NCI-H1092 treated with DMSO at 0.1 percent for 48 hours (cell line): ENCODE measurements at places on chromosomes 12 and 14.

GRCh38 chr12:118034429-118035189 is 18.1 kb downstream of the RFC5 start:
- DNase-seq: peak; percentile 7

DNA sequence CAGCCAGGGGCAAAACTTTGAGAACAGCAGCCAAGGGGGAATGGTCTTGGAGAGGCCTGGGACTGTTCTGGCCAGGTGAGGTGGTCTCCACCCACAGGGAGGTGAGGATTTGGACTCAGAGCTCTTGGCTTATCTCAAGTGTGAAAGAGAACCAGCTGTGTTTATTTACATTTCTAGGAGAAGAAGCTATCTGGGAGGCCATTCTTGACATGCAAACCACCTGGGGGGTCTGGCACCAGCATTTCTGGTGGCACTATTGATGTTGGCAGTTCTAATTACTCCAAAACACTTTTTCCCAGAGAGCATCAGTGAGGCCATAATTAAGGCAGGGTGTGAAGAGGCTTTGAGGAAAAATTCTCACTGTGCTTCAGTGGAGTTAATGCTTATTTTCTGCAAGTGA is 95.1 kb downstream of the CAND1 start:
- no peak for DNase-seq

GRCh38 chr12:16437926-16438325 is 90.5 kb downstream of the MGST1 start:
- DNase-seq: no peak

- no peak for DNase-seq
These were observed 798.8 kb downstream of the SLC16A7 start for GRCh38 chr12:60394665-60395064.

DNA sequence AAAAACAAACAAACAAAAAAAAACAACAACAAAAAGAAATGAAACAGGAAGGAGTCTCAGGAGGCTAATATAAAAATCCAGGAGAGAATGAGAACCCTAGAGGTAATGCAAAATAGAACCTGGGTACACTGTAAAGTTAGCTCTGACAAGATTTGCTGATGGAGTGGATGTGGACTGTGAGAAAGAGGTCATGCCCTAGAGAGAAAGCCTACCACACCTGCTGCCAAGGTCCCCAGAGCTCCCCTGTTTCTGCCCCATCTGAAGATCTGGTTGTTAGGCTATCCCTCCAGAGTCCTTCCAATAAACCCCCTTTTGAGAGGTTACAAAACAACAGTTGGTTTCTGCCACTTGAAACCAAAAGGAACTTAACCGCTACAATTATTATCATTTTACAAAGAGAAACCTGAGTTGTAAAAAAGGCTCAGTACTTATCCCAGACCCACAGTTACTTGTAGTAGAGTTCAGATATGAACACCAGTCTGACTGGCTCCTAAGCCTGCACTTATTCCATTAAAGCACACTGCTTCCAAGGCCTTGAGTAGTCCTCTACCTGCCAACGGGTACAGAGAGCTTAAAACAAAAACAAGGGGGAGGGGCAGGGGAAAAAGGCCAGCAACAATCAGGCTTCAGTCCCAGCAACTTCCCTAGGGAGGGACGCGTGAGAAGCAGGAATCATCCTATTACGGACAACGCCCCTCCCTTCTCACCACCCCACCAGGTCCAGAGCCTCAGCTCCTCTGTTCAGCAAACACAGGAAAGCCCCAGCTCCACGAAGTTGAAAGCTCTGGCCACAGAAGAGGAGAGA is 27.7 kb downstream of the PPP1R13B start:
- peak; percentile 36 for DNase-seq

GRCh38 chr14:69154779-69155178 is 1.9 kb upstream of the DCAF5 start:
- no peak for DNase-seq

GRCh38 chr12:85516667-85517325 is 236.8 kb downstream of the ALX1 start:
- no peak for DNase-seq

DNA sequence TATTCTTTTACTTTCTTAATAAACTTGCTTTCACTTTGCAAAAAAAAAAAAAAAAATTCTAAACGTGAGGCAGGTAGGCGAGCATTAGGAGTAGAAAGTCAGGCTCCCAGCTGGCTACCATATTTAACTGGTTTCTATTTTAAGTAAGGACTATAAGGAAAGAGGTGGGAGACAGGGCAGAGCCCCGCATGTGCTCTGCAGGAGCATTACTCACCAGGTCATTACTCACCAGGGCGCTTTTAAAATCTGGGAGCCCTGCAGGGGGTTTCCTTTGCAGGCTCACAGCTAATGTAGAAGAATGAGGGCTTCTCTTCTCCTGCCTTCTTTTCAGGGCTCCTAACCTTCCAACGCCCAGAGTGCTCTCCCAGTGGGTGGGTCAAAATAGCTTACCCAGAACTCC is 14.0 kb upstream of the DPF3 start:
- no peak for DNase-seq

- DNase-seq: no peak
These were observed 160.4 kb downstream of the CACNA1C start for GRCh38 chr12:2212971-2213869.

- DNase-seq: no peak
These were observed 321.8 kb upstream of the E2F7 start for GRCh38 chr12:77387214-77387613.

DNA sequence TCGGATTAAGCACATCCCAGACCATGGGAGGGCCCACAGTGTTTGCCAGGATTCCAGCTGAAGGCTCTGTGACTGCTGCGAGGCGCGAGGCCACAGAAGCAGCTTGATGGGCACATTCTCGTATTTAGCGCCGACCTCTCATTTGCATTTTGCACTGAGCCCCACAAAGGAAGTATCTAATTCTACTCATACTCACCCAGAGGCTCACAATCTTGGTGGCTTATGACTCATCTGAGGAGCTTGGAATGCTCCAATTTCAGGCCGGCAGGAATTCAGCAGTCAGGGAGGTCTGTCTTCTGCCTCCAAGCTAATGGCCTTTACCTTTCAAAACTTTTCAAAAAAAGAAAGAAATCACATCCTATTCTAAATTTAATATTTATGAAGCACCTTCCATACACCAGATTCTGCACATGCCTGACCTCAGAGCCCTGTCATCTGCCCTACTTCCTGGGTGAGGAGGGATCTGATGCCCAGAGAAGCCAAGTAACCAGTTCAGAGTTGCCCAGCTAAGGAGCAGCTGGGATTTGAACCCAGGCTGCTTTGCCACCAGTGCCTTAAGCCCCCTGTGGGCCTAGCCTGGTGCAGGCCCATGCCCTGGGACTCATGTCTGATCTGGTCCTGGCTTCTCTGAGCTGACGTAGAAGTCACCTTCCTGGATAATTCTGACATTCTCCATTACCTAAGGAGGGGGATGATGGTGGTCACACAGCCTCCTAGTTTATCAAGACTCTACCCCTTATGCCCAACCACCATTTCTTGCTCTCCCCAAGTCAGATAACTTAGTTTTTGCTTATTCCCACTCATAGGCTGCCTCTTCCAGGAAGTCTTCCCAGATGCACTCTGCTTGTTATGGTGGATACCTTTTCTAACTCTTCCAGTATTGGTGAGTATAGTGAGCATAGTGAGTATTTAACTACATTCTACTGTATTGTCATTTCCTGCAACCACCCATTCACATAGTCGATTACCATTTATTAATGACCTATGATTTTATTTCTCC is 198.9 kb downstream of the RBM19 start:
- DNase-seq: no peak

DNA sequence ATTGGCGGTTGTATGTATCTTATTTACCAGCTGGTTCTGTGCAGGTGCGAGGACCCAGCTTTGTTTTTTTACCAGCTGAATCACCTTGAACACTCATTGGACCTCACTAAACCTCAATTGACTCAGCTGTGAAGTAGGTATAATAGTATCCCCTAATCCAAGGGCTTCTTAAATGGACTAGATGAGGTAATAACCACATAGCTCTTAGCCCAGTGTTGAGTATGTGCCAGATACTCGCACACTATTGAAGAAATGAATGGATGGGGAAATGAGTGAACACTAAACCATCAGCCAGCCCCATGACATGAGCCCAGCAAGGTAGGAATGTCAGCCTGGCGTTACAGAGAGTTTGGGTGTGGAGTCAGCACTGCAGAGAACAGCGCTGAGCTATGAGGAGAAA is 79.7 kb downstream of the RIMBP2 start:
- no peak for DNase-seq

GRCh38 chr12:25744313-25744712 is 191.2 kb upstream of the LMNTD1 start:
- DNase-seq: no peak

DNA sequence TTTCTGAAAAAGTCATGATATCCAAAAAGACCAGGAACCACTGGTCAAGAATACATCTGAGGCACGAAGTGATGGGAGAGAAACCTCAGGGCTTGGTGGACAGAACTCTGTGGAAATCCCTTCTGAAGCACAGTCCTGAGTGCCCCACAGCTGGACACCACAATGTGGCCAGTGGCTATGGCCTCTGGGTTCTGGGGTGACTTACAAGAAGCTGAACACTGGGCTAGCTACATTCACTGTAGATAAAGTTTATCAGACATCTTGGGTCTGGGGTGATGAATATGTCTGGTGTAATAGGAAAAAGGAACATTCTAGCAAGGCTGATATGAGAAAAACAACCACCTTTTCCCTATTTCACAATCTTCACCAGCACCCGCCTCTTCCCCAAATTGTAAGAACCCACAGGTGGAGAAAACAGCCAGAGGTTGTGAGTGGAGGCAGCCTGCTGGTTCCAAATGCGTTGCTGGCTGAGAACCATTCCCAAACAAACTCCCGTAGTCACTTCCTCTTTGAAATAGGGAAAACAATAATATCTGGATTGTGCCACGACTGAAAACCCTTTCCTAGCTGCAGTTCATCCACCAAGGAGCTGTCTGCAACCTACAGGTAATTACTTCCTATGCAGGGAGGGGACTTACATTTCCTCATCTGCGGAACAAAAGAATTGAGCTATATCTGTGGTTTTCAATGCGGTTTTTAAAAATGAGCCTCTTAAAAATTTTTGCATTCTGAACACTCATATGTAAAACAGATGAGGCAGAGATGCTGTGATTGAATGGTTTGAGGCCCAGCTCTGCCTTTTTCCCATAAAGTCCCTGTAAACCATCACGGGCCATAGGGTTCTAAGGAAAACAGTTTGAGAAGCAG is 193.6 kb downstream of the SLC41A2 start:
- no peak for DNase-seq

DNA sequence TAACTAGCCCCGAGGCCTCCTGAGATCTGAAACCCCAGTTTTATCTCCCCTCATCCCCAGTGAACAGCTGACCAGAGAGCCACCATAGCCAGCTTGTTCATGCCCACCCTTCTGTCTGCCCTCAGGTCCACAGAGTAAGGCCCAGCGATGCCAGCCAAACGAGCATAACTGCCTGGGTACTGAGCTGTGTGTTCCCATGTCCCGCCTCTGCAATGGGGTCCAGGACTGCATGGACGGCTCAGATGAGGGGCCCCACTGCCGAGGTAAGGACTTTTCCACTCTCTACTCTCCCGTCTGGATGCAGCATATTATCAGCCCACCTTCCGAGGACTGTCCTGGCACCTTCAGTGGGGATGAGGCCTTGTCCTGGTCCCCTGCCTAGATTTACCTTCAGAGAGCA is 6.2 kb downstream of the LRP1-AS start:
- DNase-seq: no peak

GRCh38 chr12:62789851-62790250 is 145.1 kb downstream of the PPM1H start:
- DNase-seq: no peak

- DNase-seq: no peak
These were observed 83.2 kb downstream of the PPP2R5C start for GRCh38 chr14:101844751-101845150.

DNA sequence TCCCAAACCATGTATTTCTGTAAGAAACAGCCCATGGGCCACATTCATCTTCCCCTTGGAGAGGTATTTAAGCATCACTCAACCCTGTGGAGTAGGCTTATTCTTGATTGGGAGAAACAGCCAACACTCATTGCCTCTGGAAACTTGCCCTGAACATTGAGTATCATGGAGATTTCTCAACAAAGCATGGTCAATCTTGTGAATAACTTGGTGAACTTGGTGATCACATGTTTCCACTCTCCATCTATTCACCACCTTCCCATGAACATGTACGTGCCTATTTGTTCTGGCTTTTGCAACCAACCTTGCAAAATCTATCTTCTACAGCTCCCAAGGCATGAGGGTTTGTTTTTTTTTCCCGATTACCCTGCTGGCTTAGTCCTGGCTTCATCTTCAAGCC is 163.2 kb downstream of the PAH start:
- no peak for DNase-seq

DNA sequence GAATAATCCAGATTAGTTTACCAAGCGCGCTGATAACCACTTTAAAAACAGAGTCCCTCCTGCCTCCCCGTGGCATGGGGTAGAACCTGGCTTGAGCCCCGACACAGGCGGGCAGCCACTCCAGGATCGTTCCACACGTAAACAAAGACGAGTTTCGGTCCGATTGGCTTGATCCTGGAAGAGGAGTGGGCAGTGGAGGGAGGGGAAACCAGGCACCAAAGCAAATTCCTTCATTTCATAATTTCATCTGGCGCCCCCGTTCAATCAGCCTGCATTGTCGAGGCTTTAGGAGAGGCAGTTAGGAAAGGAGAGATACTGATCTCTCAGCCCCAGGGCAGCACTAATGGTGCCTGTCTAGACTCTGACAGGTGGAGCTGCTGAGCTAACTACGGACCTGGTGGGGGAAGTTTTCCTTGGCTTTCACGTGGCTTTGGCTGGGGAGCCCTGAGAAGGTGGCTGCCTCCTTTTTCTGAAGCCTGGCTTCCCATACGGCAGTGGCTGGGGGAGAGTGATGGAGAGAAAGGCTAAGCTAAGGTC is 751 bp upstream of the GPRC5A start:
- DNase-seq: peak; percentile 61

DNA sequence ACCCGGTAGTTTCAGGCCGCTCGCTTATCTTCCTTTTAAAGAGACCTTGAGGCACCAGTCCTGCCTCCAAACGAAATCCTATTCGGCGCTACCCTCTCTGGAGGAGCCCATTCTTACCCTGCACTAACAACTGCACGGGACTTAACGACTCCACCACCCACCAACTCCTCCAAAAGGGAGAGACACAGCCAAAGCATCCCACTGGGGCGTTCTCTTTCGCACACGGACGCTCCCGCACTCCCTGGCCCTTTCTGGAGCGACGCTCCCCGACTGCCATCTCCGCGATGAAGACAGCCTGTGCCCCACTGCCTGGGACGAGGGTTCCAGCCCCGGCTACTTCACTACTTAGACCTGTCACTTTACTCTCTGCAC is 650 bp downstream of the GALC start:
- DNase-seq: peak; percentile 31

- DNase-seq: peak; percentile 51
These were observed 143.1 kb upstream of the NUDT4 start for GRCh38 chr12:93234641-93235040.

GRCh38 chr12:96227365-96228106 is 33.4 kb downstream of the ELK3 start:
- DNase-seq: no peak

DNA sequence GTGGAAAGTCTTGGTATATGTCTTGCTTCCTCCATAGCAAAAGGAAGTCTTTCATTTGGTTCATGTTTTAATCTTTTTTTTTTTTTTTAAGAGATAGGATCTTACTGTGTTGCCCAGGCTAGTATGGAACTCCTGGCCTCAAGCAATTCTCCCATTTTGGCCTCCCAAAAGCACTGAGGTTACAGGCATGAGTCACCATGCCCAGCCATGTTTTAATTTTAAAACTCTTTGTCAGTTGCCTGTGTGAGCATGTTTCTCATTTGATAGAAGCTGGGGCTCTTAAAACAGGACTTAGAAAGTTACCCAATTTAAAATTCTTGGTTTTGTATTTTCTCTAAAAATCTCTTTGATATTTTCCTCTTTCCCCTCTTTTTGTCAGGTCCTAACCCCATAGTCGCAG is 45.0 kb upstream of the REP15 start:
- DNase-seq: no peak

GRCh38 chr14:28468191-28469151 is 298.1 kb upstream of the FOXG1 start:
- no peak for DNase-seq
